HFFc6 (cell line): ENCODE measurements at places on chromosomes 5 and 9. TPM values are rescaled to one million over a fixed set of nuclear protein-coding genes. Genes with fewer than 3 reads are reported as not detected.

Gene KCNN2
- 14.4 to 46.6 TPM (median 15.2 TPM) in 3 replicates for total RNA-seq

Gene BARX1
- not detected in 3 replicates for total RNA-seq

Gene CARD9
- 2.9 to 20.0 TPM (median 17.4 TPM) in 3 replicates for total RNA-seq

Gene COL23A1
- total RNA-seq, result not detected in 3 replicates

Gene ZNF454
- not detected in 3 replicates for total RNA-seq

Gene SPATA31C1
- total RNA-seq, result not detected in 3 replicates

Gene UBE2QL1
- total RNA-seq, result not detected in 3 replicates

Gene MYOZ3
- total RNA-seq, result 0.05 TPM in 1 of 3 replicates, not detected in the others

Gene GNA14
- total RNA-seq, result not detected in 3 replicates

Gene MARCHF3
- total RNA-seq, result 10.1 to 22.0 TPM (median 13.0 TPM) in 3 replicates

Gene GBGT1
- total RNA-seq, result 1.2 to 1.5 TPM (median 1.5 TPM) in 3 replicates

Gene LCN15
- not detected in 3 replicates for total RNA-seq

Gene MGAT4B
- total RNA-seq, result 155 to 172 TPM (median 171 TPM) in 3 replicates

DNA sequence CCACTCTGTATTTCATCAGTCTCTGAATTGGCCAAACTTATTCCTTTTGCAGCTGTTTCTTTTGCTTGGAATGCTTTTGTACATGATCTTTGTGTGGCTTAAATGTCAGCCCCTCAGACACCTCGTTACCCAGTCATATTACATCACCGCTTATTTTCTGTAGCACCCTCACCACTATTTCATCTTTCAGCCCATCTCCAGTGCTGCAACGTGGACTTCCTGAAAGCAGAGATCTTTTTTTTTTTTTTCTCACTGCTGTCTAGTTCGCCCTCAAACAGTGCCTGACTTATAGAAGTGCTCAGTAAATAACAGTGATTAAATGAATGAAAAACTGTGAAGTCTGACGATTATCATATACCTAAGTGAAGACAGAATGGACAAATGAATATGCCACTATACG, 835 bp downstream of the SRA1 start:
- DNase-seq, result no peak
- peak overlapping the region; percentile 86 for H3K27ac ChIP-seq
- H3K4me3 ChIP-seq, result peak overlapping the region; percentile 95
- peaks cover 50% of the 10 kb centered on the region for H3K4me1 ChIP-seq

DNA sequence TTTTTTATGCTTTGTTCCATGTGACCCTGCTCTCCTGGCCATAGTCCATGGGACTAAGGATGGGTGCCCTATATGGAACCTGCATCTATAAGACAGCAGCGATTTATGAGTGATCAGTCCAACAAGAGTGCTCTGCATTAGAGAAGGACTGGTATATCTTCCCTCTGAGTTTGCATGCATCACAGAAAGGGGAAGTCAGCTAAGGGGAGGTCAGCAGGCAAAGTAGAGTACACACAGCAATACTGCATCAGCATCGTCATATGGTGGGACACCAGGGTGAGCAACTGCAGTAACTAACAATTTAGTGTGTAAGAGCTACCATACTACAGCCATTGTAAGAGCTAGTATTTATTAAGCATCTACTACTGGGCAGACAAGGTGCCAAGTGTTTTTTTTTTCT, 311.3 kb downstream of the NDUFS4 start:
- H3K4me3 ChIP-seq, result no peak overlapping the region
- no peaks in the 10 kb centered on the region for H3K36me3 ChIP-seq
- H3K27me3 ChIP-seq, result peaks cover 6% of the 10 kb centered on the region

DNA sequence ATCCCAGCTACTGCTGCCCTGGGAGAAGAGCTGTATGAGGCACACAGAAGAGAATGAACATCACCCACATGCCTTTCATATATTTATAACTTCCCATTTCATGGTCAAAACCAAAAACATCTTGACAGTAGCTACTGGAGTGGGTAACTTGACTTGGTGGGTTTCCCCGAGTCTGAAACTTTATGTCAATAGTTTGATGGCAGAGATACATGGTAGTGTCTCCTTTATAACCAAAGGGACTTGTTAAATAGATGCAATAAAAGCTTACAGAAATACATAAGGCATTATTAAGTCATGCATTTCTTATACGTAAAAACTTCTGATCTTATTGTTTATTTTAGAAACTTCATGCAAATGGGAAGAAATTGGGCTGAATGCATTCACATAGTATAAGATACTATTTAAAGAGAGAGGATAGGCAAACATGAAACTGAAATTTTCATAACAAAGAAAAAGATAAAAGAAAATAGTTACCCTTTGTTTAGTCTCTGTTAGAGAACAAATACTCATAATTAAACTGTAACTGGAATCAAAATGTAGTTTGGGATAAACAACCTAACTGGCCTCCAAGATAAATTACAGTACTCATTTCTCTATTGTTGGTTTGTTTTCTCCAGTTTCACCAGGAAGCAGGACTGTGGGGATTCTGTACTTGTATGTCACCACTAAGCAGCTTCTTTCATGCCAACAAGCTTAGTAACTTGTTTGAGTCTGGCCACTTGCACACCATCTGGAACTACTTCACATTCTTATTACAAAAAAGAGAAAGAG, 459.3 kb upstream of the MEF2C start:
- no peaks in the 10 kb centered on the region for H3K36me3 ChIP-seq
- peaks cover 39% of the 10 kb centered on the region for H3K4me1 ChIP-seq
- no peaks in the 10 kb centered on the region; the same call in 1 of the 2 replicates for H3K27me3 ChIP-seq
- 0 out of 2 replicates have a peak overlapping the region, but pooled peaks have one; percentile 3 for H3K4me3 ChIP-seq
- DNase-seq, result peak; percentile 90

DNA sequence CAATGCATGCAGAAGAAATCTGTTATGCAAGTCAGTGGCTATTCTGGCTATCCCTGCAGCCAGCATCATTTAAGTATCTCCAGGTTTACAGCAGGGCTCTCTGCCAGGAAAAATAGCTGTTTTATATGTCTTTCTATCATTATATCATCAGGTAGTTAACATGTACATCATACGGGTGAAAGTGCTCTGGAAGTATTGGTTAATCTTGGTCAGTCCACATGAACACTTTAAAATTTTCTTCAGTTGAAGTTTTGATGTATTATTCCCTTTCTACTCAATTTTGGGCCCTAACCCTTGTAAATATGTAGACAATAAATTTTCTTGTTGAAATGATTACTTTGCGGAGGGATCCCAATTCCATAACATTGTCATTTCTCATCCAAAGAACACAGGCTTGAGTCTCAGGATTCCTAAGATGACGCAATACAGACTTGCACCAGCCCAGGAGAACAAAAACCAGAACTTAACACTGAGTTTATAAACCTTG, 67.5 kb downstream of the SEMA6A start:
- no peak overlapping the region for H3K4me3 ChIP-seq
- DNase-seq, result no peak
- no peaks in the 10 kb centered on the region for H3K4me1 ChIP-seq
- H3K27me3 ChIP-seq, result no peaks in the 10 kb centered on the region; the same call in 1 of the 2 replicates
- no peaks in the 10 kb centered on the region for H3K36me3 ChIP-seq

- DNase-seq, result peak; percentile 14
- H3K36me3 ChIP-seq, result no peaks in the 10 kb centered on the region
- H3K4me1 ChIP-seq, result peaks cover 18% of the 10 kb centered on the region
- H3K4me3 ChIP-seq, result peak overlapping the region; percentile 71
- no peak overlapping the region for H3K27ac ChIP-seq
Measured at GRCh38 chr9:95570150-95570549, 53.4 kb upstream of the PTCH1 start.

GRCh38 chr9:124088476-124088837, 76.9 kb downstream of the LHX2 start:
- no peak overlapping the region for H3K4me3 ChIP-seq
- no peaks in the 10 kb centered on the region for H3K4me1 ChIP-seq
- no peak for DNase-seq
- no peak overlapping the region for H3K27ac ChIP-seq
- peaks cover 25% of the 10 kb centered on the region for H3K27me3 ChIP-seq
- H3K36me3 ChIP-seq, result peaks cover 11% of the 10 kb centered on the region; the same call in 1 of the 2 replicates

DNA sequence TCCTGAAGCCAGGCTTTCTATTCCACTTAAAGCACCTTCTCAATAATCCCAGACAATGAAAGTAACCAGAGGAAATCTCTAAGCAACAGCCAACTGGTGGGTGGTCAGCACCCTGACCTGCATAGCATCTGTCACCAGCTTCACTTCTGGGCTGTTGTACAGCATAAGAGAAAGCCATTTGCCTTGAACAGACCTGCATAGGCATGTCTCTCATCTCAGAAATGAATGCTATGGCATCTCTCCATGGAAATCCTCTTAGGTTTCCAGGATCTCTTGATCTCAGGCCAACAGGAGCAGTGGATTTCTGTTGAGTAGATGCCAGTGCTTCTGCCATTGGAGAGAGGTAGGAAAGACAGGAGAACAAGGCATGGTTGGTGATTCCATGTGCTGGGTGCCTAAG, 213.6 kb downstream of the GRIA1 start:
- no peak overlapping the region for H3K27ac ChIP-seq
- H3K36me3 ChIP-seq, result no peaks in the 10 kb centered on the region
- no peak for DNase-seq
- peaks cover 3% of the 10 kb centered on the region for H3K27me3 ChIP-seq
- no peaks in the 10 kb centered on the region for H3K4me1 ChIP-seq
- H3K4me3 ChIP-seq, result no peak overlapping the region

DNA sequence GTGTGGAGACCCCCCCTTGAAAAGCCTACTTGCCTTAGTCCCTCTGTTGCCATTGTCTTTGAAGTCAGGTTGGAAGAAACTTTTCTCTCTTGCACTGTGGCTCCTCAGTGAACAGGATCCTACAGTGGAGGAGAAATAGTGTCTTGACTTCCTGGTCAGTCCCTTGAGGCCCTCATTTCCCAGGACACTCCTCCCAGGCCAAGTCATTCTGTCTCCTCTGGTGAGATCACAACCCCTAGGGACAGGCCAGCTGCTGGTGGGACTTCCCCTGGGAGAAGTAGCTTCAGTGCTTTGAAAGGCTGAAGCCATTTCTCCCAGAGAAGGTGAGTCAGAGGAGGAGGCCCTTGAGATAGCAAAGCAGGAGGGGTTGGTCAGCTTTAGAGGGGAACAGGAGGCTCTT, 10.1 kb upstream of the GRIA1 start:
- peaks cover 4% of the 10 kb centered on the region for H3K27me3 ChIP-seq
- peaks cover 26% of the 10 kb centered on the region for H3K4me1 ChIP-seq
- no peak overlapping the region for H3K4me3 ChIP-seq
- peak; percentile 15 for DNase-seq
- H3K36me3 ChIP-seq, result no peaks in the 10 kb centered on the region

DNA sequence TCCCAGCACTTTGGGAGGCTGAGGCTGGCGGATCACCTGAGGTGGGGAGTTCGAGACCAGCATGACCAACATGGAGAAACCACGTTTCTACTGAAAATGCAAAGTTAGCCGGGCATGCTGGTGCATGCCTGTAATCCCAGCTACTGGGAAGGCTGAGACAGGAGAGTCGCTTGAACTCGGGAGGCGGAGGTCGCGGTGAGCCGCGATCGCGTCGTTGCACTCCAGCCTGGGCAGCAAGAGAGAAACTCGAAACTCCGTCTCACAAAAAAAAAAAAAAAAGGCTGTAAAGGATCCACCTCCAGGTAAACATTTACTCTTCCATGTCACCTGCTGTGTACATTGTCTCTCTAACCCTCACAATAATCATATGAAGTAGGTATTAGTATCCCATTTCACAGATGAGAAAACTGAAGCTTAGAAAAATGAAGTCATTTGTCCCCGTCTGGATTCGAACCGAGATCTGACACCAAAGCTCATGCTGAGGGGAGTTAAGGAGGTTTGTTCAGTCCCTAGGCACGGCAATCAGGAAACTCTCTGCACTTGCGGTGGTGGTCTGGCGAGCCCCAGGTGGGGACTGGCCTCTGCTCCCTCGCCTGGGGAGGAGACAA, 494 bp upstream of the DOCK2 start:
- H3K36me3 ChIP-seq, result peaks cover 39% of the 10 kb centered on the region
- H3K4me3 ChIP-seq, result no peak overlapping the region
- DNase-seq, result no peak
- H3K4me1 ChIP-seq, result peaks cover 29% of the 10 kb centered on the region
- no peak overlapping the region for H3K27ac ChIP-seq

DNA sequence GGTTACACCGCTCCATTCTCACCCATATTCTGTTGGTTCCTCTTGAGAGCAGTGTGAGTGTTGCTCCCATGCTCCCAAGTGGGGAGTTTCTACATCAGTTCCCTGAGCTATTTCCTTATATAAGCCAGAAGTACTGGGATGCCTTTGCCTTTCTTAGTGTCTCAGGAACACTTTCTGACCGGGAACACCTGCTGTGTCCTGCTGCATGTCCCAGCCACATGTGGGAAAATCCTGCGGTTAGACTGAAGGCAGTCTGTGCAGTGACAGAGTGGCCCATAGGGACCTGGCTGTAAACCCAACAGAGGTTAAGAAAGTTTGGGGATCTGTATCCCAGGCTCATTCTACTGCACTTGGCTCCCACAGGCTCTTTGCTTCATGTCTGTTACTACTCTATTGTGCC, 126.0 kb downstream of the EGFLAM start:
- H3K27me3 ChIP-seq, result peaks cover 16% of the 10 kb centered on the region
- DNase-seq, result no peak
- H3K36me3 ChIP-seq, result no peaks in the 10 kb centered on the region
- H3K4me3 ChIP-seq, result no peak overlapping the region
- H3K27ac ChIP-seq, result no peak overlapping the region
- H3K4me1 ChIP-seq, result no peaks in the 10 kb centered on the region

DNA sequence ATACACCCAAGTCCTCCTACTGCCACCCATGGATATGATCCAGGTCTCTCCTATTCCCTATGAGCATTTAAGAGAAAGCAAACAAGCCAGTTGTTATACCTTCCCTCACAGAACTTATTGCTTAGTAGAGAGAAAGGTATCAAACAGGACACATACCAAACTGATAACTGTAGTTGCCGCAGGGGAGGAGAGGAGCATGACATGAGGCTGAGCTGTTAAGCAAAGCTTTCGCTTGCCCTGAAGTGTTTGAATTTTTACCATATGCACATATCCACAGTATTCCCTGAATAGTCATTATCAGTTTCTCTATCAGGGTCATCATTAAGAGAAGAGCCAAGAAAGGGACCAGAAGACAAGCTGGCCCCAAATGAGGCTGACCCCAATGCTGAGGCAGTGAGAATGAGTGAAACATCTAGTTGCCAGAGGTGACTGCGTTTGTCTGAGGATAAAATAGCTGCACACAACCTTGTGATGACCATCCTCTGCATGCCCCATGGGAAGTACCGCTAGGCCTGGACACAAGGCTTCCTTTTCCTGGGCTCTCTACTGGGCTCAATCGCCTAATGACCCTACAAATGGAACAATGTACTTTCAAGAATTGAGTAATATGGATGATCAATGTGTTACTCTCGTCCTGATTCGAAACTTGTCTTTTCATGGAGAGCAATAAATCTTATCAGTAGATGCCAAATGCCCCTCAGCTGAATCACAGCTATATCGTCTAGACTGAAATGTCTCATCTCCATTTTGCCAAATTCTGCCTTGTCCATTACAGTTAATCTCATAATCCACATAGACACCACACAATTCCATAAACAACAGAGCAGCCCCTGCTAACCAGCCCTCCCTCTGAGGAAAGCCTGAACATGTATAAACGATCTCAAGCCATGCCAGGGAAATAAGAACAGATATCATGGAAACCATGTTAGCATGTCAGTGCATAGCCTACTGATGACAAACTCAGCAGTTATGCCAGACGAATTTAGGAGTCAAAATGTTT, 4.3 kb upstream of the IFNK start:
- H3K27ac ChIP-seq, result no peak overlapping the region
- peaks cover 15% of the 10 kb centered on the region; the same call in 1 of the 2 replicates for H3K4me1 ChIP-seq
- H3K4me3 ChIP-seq, result no peak overlapping the region
- DNase-seq, result no peak
